ENCODE measurements at places on chromosomes 7 and 10. TPM values are rescaled to one million over a fixed set of nuclear protein-coding genes. Genes with fewer than 3 reads are reported as not detected.

GRCh38 chr7:99433158-99433557 is 5.4 kb downstream of the PTCD1 start:
- DNase-seq = no peak

The NPC1L1 gene
- total RNA-seq = not detected

The HKDC1 gene
- not detected for total RNA-seq

GRCh38 chr10:5522913-5523560 is 1.7 kb upstream of the CALML3 start:
- DNase-seq = no peak

The FAM53B gene
- total RNA-seq = 17.5 TPM

DNA sequence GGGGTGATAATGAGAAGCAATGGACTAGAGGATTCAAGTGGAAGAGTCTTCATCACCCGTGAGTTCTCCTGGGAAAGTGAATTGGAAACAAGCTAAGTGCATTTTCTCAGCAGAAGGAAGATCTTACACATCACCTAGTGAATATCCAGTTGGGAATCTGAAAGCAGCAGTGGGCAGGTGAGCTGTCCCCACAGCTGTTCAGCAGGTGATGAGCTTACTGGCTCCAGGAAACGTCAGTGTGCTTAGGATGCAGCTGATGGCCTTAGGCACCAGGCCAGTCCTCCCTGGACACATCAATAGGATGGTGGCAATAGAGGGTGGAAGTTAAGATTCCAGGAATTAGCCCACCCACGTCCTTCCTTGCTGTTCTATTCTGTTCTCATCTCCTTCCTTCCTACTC is 66.7 kb downstream of the NOD1 start:
- no peak for DNase-seq

The ZPBP gene
- total RNA-seq = not detected

DNA sequence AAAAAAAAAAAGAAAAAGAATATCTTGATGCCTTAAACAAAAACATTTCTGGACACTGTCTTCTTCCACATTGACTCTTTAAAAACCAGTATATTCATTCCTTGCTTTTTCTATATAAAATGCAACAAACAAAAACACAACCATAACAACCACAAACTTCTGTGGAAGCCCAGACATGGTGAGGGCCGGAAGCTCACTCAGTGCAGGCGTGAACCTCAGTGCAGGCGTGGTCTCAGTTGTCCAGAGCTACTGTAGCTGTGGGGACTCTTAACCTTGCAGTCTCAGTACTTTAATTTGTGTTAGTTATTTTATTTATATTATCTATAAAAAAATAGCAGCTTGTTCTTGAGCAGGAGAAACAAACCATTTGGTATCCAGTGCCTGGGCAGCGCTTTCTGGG is 131.8 kb downstream of the DOCK1 start:
- no peak for DNase-seq

DNA sequence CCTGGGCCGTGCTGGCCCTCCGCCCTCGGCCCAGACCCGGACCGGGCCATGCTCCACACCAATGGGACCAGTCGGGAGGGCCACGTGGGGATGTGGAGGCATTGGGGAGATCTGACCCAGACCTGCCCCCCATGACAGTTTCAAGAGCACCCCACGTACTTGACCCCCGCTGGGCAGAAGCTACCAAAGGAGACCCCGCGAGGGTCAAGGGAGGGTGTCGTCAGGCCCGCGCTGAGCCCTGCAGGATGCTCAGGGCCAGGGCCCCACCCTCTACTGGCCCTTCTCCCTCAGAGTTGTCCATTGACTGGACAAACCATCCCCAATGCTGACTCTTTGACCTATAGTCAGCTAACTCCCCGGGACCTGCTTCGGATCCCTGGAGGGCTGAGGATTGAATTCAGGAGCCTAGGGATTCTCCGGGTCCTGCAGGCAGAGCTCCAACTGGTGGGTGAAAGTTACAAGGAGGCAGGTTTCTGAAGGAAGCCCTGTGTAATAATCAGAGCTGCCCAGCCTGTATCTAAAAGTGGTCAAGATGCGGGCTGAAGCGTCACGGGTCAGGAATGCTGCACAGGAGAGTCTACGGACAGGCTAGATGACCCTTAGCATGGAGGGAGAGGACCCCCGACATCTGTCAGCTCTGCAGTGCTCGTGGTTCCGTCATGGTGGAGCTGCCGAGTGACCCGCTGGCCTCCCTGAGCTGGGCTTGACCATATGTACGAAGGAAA is 498 bp upstream of the CALHM2 start:
- no peak for DNase-seq

DNA sequence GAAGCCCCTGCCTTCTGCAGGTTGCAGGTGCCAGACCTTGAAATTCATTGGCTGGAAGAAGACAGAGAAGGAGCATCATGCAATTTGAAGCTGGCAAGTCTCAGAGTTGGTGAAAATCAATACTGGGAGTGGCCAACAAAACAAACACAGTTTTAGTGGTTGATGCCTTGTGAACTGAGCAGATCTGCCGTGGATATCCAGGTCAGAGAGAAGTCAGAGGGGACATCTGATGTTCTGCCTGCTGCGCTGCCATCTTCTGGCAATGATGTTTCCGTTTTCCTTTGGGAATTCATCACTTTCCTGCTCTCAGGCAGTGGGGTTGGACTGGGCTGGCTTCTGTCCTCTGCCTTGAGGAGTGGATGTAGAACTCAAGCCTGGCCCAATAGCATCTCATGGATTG is 132.0 kb downstream of the RPS24 start:
- DNase-seq = no peak

The TEX47 gene
- not detected for total RNA-seq

The FOXP2 gene
- not detected for total RNA-seq

DNA sequence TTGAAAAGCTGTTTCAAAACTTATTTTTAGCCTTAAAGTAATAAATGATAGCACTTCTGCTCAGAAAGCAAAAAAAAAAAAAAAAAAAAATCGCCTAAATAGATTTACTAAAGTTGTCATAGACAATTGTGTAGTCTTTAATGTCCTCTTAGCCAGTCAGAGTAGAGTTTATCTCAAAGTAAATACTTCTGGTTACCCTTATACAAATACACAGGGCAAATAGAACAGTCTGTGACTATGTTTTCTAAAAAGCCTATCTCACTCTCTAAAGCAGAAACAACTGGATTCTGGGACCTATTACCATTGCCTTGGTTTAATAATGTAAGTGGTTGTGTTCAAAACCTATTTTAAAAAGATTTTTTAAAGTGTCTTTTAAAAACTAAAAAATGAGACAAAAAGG is 156.2 kb upstream of the THSD7A start:
- DNase-seq = no peak

The XRCC2 gene
- 6.7 TPM for total RNA-seq

GRCh38 chr7:22640269-22640668 is 86.7 kb upstream of the IL6 start:
- no peak for DNase-seq

DNA sequence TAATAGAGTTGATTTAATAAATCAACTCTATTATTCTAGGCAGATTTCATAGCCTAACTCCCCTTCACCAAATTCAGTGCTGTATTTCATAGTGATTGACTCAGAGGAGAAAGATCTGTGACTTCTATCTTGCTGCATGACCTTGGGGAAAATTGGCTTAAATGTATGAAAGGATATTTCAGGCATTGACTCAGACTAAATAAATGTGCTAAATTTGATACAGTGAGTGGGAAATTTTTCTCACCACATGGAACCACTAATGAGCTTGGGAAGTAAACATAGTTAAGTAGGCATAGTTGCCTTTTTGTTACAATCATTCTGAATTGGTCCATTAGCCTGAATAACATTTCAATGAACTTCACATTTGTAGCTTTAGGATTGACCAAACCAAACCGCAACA is 89.0 kb upstream of the PRPS1L1 start:
- no peak for DNase-seq

The FAM180A gene
- not detected for total RNA-seq

The CUX1 gene
- 20.8 TPM for total RNA-seq

GRCh38 chr10:78316451-78316931 is 282.8 kb downstream of the RPS24 start:
- DNase-seq = no peak

The GOLGA7B gene
- total RNA-seq = under 0.01 TPM

- DNase-seq = no peak
Observed at GRCh38 chr7:130179631-130180030, 25.6 kb downstream of the TMEM209 start.

DNA sequence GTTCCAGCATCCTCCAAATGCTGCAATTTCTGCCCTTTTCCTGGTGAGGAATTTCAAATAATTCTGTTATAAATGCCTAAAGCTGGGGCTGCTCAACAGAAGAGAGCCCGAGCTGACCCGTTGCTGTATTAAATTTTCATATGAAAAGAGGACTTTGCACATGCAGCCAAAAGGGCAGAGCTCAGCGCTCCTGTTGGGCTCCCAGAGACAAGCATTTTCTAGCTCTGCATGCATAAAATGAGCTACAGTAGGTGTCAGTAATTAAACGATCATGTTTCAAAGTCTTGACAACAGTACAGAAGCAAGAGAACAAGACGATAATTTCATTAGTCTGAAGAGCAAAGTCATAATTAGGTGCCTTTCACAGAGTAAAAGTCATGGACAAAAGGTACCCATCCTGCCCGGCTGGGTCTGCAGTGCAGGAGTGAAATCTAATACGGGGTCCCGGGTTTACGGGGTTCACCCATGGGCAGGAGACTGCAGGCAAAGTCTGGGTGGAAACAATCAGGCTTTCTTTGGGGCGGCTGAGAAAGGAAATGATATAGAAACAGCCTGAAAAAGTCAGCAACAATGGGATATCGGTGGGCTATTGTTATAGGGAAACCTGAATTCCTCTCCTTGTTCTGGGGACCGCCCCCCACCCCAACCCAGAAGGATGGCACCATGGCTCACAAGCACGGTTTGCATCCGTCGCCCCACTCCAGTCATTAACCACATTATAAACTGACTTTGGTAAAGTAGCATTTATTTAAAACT is 66.0 kb downstream of the EBF3 start:
- no peak for DNase-seq

The MEPCE gene
- total RNA-seq = 48.3 TPM

- no peak for DNase-seq
Observed at GRCh38 chr7:114155116-114156110, 236.6 kb upstream of the PPP1R3A start.

The ITGA8 gene
- total RNA-seq = not detected

DNA sequence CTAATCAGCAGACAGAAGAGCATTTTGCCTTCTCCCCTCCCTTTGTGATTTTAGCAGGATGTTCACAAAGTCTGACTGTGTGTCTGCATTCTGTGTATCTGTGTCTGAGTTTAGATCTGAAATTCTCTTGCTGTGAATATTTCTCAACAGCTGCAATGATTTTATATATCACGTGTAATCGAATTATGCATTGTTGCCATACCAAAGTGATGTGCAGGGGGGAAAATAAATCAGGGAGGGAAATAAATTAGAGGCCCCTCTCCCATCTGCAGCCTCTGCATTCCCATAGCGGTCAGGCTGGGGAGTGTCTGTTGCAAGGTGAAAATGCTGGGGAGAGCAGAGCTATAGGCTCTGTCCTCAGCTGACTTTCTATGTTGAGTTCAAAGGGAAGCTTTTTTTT is 209.0 kb downstream of the LRMDA start:
- no peak for DNase-seq

DNA sequence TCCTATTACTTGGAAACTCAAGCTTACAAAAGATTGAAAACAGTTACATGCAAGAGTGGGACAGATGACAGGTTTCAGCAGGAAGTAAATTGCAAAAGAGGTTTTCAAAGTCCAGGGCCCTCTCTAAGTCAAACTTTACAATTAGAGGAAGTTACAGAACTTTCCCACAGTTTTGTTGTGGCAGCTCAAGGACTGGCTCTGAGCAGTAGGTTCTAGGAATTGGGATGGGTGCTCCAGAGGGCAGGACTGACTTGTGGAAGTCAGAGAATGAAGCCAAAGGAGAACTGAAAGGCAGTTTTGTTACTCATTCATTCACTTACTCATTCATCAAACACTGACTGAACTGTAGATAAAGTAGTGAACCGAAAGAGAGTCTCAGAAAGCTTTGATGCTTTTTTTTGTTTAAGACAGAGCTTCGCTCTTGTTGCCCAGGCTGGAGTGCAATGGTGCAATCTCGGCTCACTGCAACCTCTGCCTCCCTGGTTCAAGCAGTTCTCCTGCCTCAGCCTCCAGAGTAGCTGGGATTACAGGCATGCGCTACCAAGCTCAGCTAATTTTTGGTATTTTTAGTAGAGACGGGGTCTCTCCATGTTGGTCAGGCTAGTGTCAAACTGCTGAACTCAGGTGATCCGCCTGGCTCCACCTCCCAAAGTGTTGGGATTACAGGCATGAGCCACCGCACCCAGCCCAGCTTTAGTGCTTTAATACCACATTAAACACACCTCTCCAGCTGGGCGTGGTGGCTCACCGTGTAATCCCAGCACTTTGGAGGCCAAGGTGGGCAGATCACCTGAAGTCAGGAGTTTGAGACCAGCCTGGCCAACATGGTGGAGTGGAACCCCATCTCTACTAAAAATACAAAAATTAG is 66.8 kb upstream of the CCNJ start:
- DNase-seq = no peak

The ZNF107 gene
- total RNA-seq = 1.7 TPM

The CWF19L1 gene
- 33.3 TPM for total RNA-seq

GRCh38 chr10:73043319-73043718 is 53.3 kb downstream of the P4HA1 start:
- DNase-seq = no peak

DNA sequence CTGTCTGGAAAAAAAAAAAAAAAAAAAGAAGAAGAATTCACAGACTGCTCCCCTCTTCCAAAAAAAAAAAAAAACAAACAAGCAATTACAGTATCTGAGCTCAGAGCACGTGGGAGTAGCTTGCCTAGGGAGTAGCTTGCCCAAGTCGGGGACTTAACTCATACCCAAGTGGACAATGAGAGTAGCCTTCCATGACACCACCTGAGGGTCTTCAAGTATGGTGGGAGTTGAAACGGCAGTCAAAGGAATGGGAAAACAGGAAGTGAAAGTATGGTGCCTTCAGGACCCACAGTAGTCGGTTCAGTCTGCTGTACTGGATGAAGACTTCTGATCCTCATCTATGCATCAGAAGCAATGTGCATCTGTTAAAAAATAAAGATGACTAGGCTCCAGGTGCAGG is 10.6 kb downstream of the VOPP1 start:
- no peak for DNase-seq

GRCh38 chr10:1213252-1214070 is 157.3 kb downstream of the WDR37 start:
- no peak for DNase-seq

DNA sequence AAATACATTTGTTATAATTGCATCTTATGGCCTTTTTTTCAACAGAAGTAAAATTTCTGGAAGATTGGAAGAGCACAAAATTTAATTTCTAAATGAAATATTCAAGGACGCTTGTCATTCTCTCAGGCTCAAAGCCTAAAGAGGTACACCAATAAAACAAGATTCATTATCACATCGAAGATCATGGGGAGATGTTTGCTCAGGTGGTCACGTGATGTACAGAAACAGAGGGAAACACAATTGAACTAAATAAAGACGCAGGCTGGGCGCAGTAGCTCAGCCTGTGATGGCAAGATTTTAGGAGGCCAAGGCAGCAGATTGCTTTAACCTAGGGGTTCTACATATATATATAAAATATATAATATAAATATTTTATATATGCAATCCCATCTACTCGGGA is 37.3 kb upstream of the TMEM254 start:
- DNase-seq = no peak

The TYW1B gene
- 8.9 TPM for total RNA-seq

The NRG3 gene
- 0.04 TPM for total RNA-seq

The WDFY4 gene
- 7.1 TPM for total RNA-seq

GRCh38 chr10:73131301-73131700 is 21.0 kb downstream of the NUDT13 start:
- no peak for DNase-seq

GRCh38 chr10:100696477-100696901 is 48.9 kb upstream of the PAX2 start:
- DNase-seq = no peak
